ENCODE measurements at places on chromosomes 13 and 19. TPM values are rescaled to one million over a fixed set of nuclear protein-coding genes. Genes with fewer than 3 reads are reported as not detected.

The APOC1 gene
- 2.2 TPM for total RNA-seq

GRCh38 chr13:45950386-45951000 is 98.9 kb upstream of the SIAH3 start:
- no peak for DNase-seq

The APOC4 gene
- total RNA-seq, result not detected

The RXFP2 gene
- not detected for total RNA-seq

- peak; percentile 12 for DNase-seq
These were observed 33.6 kb downstream of the ZNF701 start for GRCh38 chr19:52603558-52604207.

The OCEL1 gene
- 12.3 TPM for total RNA-seq

The ZNF625 gene
- total RNA-seq, result 16.1 TPM

The VMAC gene
- 3.9 TPM for total RNA-seq

The MTMR6 gene
- 18.5 TPM for total RNA-seq

All from astrocyte (in vitro differentiated cells and primary cell).